ENCODE measurements at places on chromosomes 7 and 10. TPM values are rescaled to one million over a fixed set of nuclear protein-coding genes. Genes with fewer than 3 reads are reported as not detected.

DNA sequence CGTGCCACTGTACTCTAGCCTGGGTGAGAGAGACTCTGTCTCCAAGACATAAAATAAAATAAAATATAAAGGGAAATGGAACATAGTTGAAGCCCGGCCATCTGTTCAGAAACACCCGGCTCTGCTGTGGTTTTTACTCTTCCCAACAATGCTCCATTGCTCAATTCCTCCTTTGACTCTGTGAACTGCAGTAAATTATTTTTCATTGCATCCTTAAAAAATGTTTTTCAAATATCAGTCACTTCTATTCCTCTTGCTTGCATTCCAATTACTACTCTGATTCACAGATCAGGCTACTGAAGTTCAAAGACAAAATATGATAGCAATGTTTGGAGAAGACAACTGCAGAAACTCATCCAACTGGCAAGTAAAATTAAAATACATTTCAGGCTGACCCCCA, 983.0 kb downstream of the SORCS1 start:
- DNase-seq = no peak

KCND2 gene
- not detected for total RNA-seq

- no peak for DNase-seq
Observed at GRCh38 chr7:17672783-17673182, 267.5 kb downstream of the SNX13 start.

CALML5 gene
- total RNA-seq = 0.71 TPM

DNA sequence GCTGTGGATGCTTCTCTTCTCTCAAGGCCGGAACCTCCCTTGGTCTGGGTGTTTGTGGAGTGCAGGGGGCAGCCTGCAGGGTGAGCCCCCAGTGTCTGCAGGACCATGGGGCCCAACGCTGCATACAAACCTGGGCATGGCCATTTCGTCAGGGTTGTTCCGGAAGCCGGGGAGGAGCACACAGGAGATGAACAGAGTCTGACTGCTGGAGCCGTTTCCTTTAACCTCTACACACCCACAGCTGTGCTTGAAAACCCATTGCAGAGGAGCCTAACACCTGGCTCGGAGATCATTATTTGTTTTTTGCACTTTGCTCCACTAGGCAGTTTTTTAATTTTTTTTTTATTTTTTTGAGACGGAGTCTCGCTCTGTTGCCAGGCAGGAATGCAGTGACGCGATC, 167.6 kb upstream of the INSYN2A start:
- no peak for DNase-seq

- no peak for DNase-seq
Observed at GRCh38 chr10:97096261-97097083, 89.3 kb downstream of the SLIT1 start.

- no peak for DNase-seq
Observed at GRCh38 chr7:7335215-7335614, 152.9 kb downstream of the C1GALT1 start.

GRCh38 chr7:156397249-156397648, 243.3 kb upstream of the RNF32 start:
- no peak for DNase-seq

DNA sequence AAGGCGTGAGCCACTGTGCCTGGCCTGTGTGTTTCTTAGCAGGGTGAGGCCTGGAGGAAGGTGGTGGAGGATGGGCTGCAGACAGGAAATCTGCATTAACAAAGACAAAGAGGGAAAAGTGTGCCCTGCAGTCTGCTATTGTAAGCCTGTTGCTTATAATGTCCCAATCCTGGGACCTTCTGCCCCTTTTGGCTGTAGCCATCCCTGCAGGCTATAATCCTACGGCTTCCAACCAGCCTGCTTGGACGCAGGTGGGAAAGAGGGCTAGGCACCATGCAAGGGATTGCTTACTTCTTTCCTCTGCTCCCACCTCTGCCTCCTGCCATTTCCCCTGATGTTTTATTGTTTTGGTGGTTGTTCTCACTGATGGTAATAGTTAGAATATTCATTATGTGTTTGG, 434.3 kb downstream of the PLXNA4 start:
- DNase-seq = no peak

DNA sequence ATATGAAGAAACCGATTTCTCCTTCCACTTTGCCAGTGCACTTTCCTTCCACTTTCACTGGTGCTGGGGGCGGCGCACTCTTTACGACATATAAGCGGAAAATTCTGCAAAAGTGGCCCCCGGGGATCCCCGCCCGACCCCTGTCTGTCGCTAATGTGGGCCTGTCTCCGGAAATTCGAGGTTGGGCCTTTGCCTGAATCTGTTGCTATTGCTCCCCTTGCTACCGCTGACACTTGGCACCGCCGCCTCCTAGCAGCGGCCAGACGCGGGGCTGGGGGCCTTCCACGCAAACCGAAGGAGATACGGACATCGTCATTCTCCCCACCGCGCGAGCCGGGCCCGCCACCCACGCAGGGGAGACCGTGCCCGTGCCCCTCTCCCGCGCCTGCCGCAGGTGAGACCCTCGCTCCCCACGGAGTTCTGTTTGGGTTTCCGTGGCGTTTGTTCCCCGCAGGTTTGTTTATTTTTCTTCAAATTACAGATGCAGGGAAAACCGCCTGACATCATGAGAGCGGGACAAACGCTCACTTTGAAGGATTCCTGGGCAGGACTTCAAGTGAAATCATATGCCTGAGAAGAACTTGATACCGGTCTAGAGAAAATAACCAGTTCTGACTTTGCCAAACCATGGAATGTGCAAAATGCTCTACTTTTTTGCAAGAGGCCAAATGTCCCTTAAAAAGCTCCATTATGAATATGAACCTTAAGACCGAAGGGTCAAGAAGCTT, 5.0 kb downstream of the TWIST1 start:
- DNase-seq = no peak

DNA sequence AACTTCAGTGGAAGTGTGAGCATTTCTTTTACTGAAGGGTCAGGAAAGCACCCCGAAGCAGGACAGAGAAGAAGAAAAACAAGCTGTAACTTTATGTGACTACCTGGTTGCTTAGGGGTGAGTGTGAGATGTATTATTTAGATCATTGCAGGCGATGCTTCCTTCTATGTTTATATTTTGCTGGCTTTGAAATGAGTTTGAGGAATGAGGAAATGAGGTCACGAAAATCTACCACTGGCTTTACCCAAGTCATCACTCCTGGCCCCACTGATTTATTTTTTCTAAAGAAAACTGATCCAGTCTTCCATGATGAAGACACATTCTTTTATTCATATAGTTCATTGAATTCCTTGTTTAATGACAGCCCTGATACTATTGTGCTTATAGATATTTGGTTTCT, 716.6 kb upstream of the FZD8 start:
- DNase-seq = no peak

DNA sequence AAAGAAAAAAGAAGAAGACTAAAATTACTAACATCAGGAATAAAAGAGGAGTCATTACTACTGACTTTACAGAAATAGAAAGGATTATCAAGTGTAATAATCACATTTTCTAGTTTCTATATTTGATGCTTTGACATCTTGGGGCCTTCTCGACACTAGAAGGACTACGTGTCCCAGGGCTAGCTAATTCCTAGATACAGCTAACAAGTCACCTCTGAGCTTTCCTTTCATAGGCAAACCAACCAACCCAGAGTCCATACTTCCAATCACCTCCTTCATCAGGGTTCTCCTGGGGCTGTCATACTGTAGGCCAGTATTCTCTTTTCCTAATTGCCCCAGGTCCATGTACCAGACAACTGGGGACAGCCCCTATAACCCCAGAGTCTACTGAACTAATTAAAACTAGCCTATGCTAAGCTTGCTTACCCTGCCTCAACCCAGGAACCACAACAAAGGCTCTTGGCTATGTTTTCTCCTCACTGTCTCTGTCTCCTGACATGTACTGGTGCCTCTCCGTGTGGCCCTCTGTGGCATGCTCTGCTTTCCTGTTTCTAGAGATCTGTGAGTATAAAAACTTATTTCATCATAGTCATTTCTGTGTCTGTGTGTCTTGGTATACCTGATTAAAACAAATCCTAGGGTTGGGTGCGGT, 6.7 kb upstream of the PARP12 start:
- no peak for DNase-seq

TMEM273 gene
- not detected for total RNA-seq

- no peak for DNase-seq
Observed at GRCh38 chr7:7257899-7258692, 75.8 kb downstream of the C1GALT1 start.

DNA sequence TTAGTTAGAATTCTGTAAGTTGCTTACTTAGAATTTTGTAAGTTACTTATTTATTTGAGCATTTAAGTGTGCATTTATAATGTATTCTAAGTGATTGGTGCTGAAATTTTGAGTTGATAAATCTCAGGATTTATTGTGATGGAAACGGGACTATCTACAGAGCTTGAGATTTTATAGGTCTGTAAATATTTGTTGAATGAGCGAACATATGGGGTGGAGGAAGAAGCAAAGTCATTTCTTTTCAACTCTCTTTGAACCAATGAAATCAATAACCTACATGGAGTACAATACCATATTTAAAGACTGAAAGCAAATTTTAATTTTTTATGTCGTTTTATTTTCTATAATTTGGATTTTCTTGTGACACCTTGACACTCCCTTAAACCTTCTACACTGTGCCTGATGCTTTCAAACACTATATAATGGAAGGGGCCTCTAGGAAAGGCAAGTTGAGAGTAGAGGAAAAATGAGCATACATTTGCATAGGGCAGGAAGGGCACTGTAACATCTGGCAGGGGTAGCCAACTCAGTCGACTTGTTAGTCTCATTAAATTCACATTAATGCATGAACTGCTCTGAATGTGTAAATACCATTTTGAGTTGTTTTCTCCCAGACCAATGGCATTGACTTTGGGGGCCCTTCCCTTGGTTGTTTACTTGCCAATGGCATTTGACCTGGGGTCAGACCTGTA, 204.2 kb downstream of the DYNC1I1 start:
- DNase-seq = peak; percentile 68

DNA sequence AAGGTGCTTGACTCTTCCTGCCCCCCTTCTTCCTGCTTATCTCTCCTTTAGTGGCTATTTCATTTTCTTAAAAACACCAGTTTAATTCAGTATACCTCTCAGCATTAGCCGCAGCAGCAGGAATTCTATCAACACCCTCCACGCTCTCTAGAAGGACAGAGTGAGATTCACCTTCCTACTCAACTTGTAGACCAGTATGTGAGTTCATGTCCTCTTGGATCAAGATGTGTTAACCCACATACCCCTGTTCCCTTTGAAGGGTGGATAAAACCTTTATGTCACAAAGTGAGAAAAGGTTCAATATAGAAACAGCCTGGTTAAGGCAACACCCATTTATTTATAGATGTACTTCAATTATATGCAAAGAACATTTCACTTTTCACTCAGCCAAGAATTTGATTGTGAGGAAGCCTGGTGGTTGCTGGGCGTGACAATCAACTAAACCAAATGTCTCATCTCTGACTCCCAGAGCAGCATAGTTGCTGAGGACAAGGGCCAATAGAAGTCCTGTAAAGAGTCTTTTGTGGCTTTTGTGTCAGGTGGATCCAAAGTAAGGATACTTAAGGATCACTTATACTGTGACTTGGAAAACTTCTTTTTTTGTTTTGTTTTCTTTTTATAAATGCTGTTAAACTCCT, 617.1 kb downstream of the SORCS3 start:
- no peak for DNase-seq

GRCh38 chr10:102395400-102396316, at the start of gene NFKB2:
Gene NFKB2 (plus strand): TSS chr10:102395705. CDS start chr10:102395960, 255 bp downstream.
- DNase-seq = peak; percentile 90

DNA sequence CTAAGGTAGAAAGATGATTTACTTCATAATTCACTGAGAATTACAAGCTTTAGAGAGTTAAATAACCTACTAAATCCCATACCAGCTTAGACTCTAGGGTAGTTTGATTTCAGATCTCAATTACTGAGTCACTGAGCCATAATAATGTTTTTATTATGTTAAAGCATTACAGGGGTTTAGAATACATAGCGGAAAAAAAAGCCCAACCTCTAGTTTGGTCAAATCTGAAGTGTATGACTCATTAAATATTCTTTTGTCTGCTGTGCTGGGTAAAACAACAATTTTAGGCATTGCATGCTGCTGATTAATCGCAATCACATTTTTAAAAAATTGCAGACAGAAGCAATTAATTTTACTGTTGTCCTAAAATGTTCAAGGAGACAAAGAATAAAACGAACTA, 48.5 kb downstream of the MALRD1 start:
- no peak for DNase-seq

WNT8B gene
- 0.23 TPM for total RNA-seq

DNA sequence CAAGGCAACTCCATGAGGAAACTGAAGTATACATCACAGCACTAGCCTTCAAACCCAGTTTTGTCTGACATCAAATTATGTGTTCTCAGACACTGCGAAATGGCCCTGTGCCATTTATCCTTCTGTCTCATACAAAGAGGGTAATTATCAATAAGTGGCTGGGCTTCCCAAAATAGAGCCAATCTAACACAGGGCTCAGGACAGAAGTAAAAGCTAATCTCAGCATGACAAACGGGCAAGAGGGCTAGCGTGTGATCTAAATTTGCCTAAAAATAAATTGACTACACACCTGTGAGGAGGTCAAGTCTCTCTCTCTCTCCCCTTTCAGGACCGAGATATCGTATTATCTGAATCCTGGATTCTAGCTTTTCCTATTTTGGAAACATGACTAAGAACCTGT, 67.2 kb downstream of the DGKB start:
- no peak for DNase-seq

GRCh38 chr7:74176555-74176954, 2.4 kb downstream of the EIF4H start:
- no peak for DNase-seq

GRCh38 chr10:133159950-133160825, at the start of gene KNDC1:
Gene KNDC1 (plus strand): TSS chr10:133160219. CDS start chr10:133160468, 249 bp downstream.
- DNase-seq = peak; percentile 25

DNA sequence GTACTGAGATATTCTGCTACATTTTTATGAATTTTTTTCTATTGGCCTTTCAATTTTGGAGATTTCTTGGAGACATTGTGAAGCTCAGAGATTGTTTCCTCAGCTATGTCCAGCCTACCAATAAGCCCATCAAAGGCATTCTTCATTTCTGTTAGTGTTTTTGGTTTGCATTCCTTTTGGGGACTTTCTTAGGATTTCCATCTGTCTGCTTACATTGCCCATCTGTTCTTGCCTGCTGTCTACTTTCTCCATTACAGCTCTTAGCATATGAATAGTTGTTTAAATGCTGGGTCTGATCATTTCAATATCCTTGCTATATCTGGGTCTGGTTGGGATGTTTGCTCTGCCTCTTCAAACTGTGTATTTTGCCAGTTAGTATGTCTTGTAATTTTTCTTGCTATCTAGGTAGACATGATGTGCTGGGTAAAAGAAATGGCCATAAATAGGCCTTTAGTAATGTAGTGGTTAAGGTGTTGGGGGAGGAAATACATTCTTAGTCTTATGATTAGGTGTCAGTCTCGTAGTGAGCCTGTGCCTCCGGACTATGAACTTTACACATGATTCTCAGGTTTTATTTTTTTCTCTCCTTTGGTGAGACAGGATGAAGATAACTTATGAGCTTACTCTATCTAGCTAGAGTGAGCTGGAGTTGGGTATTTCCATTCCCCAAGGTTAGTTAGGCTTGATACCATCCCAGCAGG, 32.6 kb upstream of the NME8 start:
- DNase-seq = no peak

- no peak for DNase-seq
Observed at GRCh38 chr7:47531584-47532492, 50.1 kb downstream of the TNS3 start.

LBX1 gene
- not detected for total RNA-seq

- DNase-seq = no peak
Observed at GRCh38 chr10:114052255-114052654, 8.6 kb downstream of the ADRB1 start.

Measured in HT-29 (cell line).